ENCODE measurements at places on chromosomes 1 and 21.

DNA sequence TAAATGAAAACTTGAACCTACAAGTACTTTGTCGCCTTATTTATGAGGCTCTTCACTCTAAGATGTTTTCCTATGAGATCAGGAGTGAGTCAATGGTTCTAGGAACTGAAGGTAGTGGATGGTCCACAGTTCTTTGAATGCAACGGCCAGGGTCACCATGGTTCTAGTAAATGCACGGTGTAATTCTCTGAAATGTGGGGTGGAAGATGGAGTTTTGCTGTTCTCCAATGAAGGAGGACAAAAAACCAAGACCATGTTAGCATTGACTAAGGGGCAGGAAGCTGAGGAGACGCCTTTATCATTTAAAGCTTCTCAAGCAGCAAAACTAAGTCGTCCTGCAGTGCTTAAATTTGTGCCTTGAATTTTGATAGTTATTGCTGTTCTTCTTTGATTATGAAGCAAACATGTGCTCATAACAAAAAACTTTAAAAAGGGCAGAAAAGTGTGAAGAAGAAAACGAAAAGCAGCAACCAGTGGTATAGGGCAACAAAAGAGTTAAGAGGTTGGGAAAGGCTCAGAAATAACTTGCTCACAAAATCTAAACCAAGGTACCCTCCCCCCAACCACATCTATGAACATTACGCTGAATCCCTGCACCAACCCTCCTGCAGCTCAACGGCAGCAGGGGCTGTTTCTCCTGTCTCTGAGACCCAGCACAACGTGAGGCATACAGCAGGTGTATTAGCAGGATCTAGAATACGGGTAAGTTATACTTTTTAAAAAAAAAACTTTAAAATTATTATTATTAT is 85.0 kb downstream of the MRPL37 start:
- DNase-seq: no peak

GRCh38 chr1:2961081-2961480 is 60.2 kb upstream of the ACTRT2 start:
- no peak for DNase-seq

DNA sequence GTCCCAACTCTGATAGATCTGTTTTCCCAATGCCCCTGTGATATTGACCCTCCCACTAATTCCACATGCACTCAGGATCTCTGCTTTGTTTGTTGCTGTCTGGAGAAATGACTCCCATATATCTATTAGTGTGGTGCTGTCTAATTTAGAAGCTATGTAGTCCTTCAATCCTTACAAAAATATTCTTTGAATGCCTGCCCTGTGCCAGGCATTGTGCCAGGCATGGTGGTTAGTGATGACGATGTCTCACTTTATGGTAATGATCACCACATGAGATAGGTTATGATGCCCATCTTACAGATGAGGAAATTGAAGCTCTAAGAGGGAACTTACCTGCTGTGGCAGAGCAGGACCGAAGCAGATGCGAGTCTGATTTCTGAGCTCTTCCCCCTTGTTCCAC is 12.9 kb downstream of the MYOG start:
- DNase-seq: no peak

- DNase-seq: peak; percentile 43
These were observed 161.4 kb downstream of the SLC35F3 start for GRCh38 chr1:234065794-234066447.

DNA sequence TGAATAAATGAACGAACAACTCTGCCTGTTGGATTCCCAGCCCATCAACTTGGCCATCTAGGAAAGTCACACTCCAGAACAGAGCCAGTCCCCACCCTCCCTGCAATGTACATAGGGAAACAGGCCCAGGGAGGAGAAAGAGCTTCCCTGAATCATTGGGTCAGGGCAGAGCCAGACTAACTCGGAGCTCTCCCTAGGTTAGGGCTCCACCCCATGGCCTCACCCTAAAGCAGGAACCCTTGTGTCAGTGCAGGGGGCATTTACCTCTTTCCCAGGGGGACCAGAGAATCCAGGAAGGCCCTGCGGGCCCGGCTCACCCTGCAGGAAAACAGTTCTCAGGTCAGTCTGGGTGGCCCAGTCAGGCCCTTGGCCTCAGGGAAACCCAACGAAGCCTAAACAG is 11.6 kb downstream of the COL9A2 start:
- DNase-seq: no peak

DNA sequence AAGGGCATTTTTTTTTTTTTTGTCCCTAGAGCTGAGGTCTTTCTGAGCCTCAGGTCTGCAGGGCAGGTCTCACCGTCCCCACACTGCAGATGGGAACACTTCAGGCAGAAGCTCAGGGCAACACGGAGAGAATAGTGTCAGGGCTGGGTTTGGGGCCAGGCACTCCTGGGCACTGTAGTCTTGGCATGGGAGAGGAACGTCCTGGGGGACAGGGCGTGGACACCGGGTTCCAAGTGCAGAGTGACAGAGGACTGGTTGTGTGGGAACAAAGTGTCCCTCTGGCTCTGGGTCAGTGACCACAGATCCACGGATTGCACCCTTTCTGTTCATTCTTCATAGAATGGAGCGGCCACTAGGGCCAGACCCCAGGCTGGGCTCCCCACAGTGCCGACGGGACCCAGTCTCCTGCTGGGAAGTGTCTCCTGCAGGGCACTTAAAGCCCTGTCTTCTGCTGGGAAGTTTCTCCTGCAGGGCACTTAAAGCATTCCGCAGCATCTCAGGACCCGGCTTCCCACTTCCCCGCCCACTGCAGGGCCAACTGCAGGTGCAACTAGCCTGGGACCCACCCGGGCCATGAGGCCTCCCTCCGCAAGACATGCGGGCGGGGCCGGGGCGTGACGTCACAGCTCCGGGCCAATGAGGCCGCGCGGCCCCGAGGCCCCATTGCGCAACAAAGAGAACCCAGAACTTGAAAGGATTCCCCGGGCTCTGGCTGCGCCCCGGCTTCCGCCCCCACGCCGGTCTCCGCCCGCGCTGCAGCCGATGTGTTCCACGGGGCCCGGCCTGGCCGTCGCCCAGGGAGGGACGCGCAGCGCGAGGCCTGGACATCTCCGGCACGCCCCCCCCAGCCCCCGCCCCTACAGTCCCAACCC is 1.2 kb downstream of the GPR153 start:
- peak; percentile 71 for DNase-seq

DNA sequence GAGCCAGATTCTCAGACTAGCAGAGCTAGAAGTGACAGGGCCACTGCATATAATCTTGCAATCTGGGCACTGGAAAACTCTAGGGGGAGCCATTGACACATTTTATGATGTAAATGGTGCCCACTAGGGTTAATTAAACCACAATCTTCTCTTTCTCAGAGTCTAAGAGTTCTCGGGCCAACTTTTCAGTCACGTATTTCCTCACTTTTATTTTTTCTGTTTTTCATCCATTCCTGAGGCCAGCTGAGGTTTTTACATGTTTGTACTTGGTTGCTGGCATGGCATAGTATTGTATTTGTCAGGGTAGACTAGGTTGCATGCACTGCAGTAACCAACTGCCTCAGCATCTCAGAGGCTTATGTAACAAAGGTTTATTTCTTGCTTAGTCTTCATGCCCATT is 138.2 kb downstream of the ZNF326 start:
- peak; percentile 17 for DNase-seq

DNA sequence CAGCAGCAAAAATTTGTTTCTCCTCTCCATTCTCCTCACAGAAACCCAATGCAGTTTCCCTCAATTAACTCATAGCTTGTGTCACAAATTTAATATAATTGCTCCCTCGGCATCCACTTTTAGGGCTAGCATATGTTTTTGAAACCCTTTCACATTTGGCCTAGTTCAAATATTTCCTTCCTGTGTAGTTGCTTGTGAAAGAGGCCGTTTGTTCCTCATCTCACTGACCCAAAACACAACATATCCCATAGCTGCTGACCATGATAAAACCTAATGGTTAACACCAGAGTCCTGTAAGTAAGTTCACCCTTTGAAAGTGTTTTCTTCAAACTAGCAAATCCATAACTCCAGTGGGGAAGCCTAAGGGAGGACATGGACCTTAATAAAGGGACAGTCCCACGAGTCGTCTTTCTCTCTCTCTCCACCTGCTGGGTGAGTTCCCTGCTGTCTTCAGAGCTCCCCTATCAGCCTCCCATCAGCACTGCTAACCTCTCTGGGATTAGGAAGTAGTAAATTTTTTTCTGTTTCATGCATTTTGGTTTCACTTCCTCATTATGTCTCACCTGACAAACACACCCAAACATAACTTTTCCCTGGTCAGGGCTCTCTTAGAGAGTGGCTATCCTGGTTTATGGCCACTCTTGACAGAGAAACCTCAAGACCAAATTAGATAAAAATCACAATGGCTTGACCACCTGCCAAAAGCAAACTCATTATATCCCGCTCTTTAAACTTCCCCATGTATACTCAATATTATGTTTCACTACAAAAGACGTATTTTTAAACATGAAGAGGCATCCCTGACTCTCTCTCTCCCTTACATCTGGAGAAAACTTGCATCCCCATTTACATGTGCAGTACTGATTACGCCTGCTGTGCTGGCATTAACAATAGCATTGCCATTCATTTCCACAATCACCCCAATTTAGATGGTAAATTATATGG is 177.7 kb upstream of the HP1BP3 start:
- peak; percentile 41 for DNase-seq

DNA sequence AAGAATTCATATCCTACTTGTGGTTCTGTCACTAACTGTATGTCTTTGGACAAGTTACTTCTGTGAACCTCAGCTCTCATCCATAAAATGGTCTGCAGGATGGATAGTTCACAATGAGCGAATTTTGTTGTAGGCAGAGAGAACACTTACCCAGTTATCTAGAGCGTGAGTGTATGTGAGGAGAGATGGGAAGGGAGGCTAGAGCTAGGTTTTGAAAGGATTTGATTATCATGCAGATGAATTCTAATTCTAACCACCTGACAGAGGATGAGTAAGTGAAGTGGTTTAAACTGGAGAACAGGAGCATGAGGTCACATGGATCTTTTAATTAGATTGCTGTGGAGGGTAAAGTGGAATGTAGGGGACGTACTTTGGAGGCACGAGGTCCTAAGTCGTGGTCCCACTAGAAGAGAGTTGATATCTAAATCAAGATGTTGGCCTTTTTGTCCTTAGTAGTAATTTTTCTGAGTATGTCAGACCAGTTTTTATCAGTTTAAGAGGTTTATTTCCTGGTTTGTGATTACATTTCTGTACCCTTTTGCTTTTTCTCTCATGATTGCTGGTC is 5.0 kb downstream of the SUCO start:
- DNase-seq: no peak

DNA sequence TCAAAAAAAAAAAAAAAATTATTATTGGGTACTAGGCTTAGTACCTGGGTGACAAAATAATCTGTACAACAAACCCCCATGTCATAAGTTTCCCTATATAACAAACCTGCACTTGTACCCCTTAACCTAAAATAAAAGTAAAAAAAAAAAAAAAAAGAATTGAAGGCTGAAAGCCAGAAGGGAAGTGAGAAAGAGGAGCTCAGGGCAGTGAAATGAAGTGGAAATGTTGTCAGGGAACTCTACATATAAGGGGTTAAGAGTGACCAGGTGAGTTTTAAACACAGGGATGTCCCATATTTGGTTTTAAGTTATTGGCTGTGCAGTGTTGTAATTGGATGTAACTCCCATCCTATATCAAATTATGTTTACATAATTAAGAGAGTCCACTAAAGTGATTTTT is 85.7 kb upstream of the ABCD3 start:
- DNase-seq: no peak

DNA sequence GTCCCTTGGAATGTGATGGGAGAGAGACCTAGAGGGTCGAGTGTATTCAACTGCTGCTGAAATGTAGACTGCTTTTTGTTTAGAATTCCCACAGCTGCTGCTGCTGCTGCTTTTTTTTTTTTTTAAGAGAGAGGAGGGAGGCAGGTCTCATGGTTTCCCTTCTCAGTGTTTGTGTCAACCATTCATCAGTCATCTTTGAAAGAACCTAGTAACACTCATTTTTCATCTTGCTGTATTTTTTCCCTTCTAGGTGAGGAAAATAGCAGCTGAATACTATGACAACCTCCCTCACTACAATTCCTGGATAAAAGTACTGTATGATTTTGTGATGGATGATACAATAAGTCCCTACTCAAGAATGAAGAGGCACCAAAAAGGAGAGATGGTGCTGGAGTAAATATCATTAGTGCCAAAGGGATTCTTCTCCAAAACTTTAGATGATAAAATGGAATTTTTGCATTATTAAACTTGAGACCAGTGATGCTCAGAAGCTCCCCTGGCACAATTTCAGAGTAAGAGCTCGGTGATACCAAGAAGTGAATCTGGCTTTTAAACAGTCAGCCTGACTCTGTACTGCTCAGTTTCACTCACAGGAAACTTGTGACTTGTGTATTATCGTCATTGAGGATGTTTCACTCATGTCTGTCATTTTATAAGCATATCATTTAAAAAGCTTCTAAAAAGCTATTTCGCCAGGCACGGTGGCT is 9.2 kb downstream of the DEGS1 start:
- DNase-seq: no peak

GRCh38 chr1:220769205-220769604 is 17.5 kb upstream of the MTARC1 start:
- no peak for DNase-seq

GRCh38 chr1:19725606-19726005 is 60.9 kb downstream of the HTR6 start:
- DNase-seq: no peak

DNA sequence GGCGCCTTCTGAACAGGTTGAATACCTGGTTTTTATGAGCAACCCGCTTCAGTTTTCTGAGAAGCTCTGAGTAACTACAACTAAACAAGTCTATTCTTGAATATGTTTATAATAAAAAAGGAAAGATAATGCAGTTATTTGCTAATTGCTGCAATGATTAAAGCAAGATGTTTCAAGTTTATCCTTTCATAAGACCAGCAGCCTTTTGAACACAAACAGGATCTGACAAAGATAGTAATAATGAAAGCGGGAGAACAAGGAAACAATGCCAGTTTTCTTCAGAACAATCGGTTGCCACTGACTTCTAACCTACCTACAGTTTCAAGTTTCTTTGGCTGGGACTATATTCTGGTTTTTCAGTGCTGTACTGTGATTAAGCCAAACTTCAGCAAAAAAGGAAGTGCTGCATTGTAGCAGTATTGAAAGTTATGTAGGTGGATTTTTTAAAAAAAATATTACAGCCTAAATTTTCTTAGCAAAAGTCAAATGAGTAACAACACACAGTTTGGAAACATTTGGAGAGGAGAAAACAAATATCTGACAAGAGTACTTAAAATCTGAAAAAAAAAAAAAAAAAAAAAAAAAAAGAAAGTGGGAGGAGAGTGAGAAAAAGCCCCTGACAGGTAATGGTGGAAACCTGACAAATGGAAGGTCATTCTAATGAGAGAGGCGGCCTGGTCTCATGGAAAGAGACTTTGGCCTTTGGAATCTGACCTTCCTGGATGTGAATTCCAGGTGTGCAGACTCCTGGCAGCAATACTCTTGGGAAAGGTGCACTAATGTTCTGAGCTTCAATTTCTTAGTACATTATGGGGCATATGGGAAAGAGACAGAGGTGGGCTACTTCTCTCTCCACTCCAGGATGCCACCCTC is 11.4 kb downstream of the KCNJ15 start:
- no peak for DNase-seq

- DNase-seq: no peak
These were observed 183.8 kb upstream of the ARHGEF16 start for GRCh38 chr1:3270403-3271245.

DNA sequence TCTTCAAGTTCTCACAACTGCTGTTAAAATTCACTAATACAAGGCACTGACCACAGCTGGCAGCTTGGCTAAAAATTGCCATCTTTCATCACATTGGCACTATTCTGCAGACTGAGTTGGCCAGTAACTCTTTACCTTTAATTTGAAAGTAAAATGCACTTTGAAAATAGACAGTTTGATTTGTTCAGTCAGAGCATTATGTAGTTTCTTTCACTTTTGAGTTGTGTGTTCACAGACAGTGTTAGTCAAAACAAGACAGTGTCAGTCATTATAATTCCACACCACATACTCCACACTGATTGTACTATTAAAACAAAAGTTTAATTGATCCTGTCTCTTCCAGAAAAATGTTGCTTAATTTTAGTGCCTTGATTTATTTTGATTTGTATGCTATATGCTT is 160.7 kb downstream of the SDCCAG8 start:
- no peak for DNase-seq
